ENCODE measurements at places on chromosomes 3 and 15.

GRCh38 chr15:42395838-42396237 lies 36.5 kb downstream of the CAPN3 start:
- no peak for DNase-seq

DNA sequence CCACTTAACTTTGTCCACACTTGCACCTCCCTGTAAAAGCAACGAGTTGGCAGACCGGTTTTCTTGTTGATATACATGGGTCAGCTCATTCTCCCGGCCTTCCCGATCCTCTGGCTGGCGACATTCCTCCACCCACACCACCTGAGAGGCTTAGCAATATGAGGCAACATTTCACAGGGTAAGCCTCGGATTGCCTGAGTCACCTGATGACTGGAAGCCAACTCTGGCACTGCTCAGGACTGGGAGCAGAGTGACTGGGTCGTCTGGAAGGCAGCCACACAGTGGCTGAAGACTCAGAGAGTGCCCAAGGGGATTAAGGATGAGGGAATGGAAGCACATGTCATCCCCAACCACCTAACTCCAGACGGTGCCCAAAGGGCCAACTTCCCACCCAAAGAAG lies 9.8 kb downstream of the HOMER2 start:
- DNase-seq, result no peak

DNA sequence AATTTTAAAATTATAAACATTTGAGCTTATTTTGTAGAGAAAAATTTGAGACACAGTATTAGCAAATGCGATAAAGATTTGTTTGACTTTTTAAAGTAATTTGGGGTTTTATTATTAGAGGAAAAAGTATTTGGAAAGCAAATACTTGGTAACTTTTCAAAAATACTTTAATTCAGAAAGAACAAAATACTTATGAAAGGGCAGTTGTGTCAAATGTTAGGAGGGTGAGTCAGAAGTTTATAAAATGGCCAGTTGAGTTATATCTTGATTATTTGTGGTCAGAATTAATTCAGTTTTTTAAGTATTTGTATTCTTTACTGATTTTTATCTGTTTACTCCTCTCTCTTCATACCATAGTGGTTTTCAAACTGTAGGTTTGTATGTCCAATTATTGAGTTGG lies 12.1 kb downstream of the LACTB start:
- no peak for DNase-seq

GRCh38 chr3:100635273-100635701 lies 25.9 kb downstream of the ADGRG7 start:
- no peak for DNase-seq

GRCh38 chr3:15428539-15428938 lies 1.1 kb downstream of the EAF1 start:
- DNase-seq, result no peak

DNA sequence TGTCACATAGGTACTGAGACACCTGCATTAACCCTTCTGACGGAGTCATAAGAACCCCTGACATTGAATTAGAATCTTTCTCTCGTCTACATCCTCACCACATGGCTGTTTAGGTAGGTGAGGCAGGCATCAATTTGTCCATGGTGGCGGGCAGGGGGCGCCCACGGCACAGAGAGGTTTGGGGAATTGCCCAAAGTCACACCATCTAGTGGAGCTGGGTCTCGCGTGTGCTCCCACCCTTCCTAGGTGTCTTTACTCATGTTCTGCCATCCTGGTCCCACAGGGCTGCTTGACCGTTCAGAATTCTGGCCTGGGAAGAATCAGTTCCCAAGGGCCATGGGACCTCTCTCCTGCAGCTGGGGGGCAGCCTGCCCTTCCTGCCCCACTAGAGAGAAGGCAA lies 14.7 kb upstream of the DLL4 start:
- DNase-seq, result no peak

GRCh38 chr15:81054236-81054635 lies 53.5 kb downstream of the TLNRD1 start:
- no peak for DNase-seq

DNA sequence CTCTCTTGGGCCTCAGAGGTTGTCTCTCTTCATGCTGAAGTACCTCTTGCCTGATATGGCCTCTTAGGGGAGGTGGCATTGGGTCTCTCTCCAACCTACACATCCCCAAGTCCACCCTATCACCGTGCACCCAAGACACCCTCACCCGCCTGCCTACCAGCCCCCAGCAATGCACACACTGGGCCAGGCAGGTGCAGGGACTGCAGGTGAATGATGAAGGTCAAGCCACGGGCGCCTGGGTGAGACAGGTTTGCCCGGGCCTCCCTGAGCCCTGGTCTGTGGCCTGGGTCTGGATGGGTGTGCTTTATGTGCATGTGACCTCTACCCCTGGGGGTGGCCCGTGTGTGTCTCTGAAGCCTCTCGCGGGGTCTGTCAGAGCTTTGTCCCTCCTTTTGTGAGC lies 68.3 kb downstream of the WNT7A start:
- DNase-seq, result no peak

DNA sequence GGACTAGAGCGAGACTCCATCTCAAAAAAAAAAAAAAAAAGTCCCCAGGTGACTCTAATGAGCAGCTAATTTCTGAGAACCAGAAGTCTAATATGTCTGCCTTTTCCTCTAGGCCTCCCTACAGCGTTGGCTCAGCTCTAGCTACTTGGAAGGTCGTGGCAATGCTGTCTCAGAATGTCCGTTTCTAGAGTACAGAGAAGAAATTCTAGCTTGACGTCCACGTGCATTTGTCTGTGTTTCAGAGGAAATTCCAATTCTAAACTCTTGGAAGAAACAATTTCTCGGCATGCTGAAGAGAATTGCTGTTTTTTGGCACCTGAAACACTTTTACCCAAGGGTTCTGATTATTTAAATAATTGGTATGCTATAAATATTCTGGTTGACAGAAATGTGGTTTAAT lies 78.8 kb downstream of the SOX2 start:
- DNase-seq, result no peak

DNA sequence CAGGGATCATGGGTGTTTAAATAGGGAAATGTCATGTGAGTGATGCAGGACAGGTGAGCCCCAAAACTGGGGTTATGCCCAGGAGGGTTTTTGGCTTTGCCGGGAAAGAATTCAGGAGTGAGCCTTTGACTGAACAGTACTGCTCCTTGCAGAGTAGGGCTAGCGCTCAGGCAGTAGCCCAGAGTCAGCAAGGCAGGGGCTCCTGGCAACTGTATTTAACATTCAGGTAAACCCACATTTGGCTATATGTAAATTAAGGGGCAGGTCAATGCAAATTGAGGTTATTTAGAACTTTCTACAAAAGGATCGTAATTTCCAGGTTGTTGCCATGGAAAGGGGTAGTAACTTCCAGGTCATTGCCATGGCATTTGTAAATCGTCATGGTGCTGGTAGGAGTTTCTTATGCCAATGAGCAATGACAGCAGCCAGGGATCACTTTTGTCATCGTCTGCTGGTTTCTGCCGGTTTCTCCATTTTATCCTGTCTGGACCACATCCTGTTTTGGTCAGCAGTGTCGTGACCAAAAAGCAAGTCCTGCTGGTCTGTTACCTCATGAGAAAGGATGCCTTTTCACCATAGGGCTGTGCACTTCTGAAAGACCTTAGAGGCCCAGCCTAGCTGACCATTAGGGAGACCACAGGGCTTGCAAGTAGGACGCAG lies 24.3 kb downstream of the MTHFS start:
- DNase-seq, result no peak

DNA sequence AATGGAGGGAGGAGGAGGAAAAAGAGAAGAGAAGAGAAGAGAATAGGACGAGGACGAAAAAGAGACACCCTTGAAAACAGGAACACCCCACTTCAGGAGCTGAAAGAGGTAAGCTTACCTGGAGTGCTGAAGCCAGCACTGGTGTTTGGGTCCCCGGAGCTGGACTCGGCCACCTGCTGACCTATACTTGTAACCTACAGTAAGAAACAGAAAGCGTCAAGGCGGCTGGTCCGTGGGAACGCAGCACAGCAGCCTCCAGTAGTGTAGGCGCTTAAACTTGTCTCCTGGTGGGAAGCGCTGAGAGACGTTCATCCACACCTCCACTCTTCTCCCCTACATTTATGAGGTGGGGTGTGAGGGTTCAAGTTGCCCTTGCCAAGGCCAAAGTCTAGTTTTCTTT lies 141.0 kb downstream of the NSMCE3 start:
- DNase-seq, result no peak

- no peak for DNase-seq
Observed at GRCh38 chr3:151445273-151446001, 15.4 kb downstream of the IGSF10 start.

GRCh38 chr3:131477813-131478212 lies 25.0 kb downstream of the MRPL3 start:
- no peak for DNase-seq

DNA sequence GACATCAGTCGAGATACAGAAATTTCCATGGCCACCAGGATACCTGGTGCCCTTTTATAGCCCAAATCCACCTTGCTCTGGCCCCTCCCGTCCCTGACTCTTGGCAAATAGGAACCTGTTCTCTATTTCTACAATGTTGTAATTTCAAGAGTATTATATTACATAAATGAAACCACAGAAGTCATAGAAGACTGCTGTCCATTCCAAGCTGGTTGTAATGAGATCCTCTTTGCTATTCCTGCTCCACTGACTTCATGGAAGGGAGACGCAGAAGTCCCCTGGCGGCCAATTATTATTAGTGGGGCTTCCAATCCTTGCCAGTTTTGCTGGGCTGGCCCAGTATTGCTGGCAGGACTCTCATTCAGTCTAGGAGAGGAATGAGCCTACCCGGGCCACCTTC lies 26.6 kb downstream of the DCP1A start:
- DNase-seq, result no peak

DNA sequence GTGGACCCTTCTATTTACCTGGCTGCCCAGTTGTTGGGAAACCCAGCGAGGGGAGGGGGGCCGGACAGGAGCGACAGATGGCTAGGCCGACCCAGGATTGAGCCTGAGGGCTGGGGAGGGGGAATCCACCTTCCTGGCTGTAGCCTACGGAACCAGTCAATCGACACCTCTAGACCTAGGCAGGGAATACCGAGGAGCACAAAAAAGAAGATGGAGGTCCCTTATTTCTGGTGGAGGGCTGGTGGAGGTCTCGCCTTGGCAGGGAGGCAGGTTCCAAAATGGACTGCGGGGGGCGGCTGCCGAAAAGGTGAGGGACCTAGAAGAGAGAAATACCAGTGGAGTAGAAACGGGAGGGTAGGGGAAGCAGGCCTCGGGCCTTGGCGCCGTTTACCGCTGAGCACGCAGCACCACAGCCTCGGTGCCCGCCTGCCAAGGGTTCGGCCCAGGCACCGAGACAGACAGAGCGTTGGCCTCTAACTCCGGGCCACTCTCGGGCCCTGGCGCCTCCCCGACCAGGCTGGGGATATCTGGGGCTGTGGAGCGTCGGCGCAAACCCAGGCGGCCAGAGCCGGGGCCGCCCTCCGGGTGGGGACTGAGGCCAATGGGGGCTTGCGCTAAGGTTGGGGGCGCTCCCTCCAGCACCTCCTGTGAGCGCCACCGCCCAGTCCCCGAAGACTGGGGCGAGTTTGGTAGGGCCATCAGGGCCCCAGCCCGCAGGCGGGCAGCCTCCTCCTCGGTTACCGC lies 1.6 kb downstream of the ANKRD63 start:
- no peak for DNase-seq

- no peak for DNase-seq
Observed at GRCh38 chr3:61094608-61095007, 156.6 kb downstream of the FHIT start.

DNA sequence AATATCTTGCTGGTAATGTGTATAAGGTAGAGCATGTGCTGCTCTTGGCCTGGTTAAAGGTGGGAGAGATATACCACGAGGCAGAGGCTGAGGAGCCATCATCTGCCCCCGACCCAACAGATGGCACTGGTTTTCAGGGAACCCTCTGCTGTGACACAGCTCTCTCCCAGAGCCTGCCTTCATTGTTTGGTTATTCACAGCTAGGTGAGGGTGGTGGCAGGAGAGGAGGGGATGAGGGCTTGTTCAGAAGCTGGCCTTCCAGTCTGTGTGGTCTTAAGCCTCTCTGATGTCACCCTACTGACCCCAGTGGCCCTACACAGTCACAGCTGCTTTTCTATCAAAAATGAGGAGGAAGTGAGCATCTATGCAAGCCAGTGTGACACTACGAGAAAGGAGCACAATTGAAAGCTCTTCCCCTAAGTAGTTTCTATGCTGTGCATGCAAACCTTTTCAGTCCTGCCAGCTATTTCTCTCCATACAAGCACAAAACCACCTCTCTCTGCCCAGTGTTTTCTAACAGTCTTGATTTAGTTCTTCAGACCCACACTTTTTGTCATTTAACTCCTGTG lies 258.4 kb upstream of the AGTR1 start:
- DNase-seq, result no peak

DNA sequence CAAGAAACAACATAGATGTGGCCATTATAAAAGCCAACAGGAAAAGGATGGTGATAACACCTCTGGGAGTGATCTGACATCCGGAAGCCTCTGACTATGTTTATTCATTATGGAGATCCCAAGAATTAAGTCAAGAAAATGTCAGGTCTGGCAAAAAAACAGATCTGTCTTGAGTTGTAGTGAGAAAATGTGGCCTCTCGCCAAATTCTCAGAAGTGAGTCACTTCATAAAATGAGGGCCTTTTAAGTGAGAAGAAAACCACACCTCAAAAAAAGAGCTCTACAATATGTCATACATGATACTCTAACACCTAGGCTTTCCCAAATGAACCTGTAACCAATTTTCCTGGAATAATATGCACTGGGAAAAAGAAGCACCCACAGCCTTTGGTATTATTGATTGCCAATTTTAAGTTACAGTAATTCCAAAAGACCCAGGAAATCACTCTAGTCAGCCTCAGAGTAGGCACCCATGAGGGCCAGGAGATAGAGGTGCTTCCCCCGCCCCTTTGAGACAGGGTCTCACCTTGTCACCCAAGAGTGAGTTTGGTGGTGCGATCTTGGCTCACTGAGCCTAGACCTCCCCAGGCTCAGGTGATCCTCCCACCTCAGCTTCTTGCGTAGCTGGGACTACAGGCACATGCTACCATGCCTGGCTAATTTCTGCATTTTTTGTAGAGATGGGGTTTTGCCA lies 38.0 kb downstream of the CCR3 start:
- no peak for DNase-seq

DNA sequence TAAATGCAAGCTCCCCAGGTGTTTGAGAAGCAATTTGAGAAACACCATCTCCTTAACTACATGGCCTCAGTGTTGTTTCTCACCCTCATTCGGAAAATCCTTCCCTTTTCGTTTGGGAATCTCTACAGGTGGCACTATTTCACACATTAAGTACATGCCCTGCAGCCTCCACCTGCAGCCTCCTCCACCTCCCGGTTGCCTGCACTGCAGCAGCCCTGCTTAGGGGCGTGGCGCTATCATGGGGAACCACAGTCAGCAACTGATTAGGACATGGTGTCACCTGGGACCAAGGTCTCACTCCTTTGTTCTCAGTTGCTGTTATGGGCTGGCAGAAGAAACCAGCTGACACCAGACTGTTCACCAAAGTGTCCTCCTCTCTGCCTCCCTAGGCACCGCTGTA lies 11.7 kb upstream of the ZNF774 start:
- DNase-seq, result no peak

Data from iPS DF 6.9 (cell line).